ENCODE measurements at places on chromosomes 2 and 18.
A peak's percentile ranks its signal among the peaks of the same experiment; 100 is the strongest.

DNA sequence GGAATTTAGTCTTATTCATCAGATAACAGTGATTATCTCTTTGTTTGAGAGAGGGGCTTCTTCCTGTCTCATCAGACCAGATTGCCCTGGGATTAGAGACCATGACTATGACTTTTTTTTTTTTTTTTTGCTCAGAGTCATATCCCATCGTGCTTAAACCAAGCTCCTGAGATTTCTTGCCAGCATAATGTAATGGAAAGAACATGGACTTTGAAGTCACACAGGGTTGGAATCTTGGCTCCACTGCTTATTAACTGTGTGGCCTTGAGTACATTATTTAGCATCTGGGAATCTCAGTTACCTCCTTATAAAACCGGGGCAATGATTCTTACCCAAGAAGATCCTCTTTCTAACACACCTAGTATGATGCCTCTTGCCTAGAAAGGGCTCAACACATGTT, 268.3 kb downstream of the DYSF start:
- no peak for DNase-seq

DNA sequence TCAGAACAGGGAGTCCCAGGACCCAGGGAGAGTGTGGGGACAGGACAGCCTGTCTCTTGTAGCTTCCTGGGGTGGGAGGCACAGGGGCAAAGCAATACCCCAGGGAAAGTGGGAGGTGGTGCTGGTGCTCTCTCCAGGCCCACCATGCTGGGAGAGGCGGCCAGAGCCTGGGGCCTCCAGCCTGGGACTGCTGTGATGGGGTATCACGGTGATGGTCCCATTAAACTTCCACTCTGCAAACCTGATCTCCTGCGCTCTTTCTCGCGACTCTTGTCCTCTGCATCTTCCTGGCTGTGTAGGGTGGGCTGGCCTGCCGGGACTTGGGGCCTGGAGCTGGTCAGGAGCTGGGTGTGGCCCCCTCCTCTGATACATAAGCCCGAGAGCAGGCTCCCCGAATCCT, 8.0 kb upstream of the CAPN10 start:
- no peak for DNase-seq

DNA sequence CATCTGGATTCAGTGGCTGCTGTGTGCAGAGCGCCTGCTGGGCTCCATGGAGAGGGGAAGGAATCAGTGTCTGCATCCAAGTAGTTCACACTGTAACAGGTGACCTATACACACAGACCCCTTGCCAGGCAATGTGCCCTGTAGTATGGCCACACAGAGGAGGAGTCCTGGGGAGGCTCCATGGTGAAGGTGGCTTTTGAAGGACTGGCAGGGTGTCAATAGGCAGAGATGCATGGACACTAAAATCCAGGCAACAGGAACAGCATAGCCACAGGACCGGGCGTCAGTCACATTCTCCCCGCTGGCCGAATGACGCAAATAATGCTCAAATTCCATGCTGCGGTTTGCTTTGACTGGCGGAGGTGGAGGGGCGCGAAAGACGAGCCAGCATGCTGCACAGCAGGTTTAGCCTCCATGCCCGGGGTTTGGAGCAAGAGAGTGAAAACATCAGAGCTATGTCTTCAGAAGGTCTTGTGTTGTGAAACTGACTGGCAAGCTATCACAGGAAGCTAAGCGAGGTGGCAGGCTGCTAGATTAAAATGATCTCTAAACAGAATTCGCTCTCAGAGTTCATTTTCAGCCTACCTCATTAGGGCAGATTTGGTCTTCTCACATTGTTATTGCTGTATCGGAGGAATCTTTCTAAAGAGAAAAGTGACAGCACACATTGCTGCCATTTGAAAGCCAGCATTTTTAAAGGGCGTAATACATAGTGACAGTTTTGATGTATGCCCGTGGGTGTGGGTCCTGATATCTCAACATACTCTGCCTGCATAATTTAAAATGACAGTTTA, 1.2 kb upstream of the CHMP1B start:
- peak; percentile 91 for DNase-seq

GRCh38 chr2:174597345-174598047, at the start of gene WIPF1:
TSS of gene WIPF1 (minus strand) at chr2:174597804. CDS start at chr2:174585573, 12,231 bp downstream.
- DNase-seq = peak; percentile 84

DNA sequence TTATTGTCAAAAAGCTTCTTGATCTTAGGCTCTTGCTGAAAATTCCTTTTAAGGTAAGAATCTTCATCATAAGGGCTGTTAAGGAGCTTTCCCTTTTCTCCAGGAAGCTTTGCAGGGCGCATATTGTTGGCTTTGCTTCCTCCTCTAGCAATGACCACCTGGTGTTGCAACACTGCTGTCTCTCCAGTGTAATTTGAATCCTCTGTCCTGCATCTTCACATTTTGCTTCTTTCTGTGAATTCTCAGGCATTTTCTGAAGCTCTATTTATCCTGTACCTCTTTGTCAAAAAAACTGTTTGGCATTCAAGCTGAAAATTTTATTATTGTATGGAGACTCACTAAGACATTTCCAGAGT, 533.1 kb upstream of the CHAC2 start:
- DNase-seq = peak; percentile 29

- peak; percentile 94 for DNase-seq
These were observed 59.5 kb downstream of the TTN start for GRCh38 chr2:178747767-178748166.

- DNase-seq = no peak
These were observed 156.7 kb downstream of the SLC4A3 start for GRCh38 chr2:219784178-219784577.

- no peak for DNase-seq
These were observed 240.1 kb downstream of the ACKR3 start for GRCh38 chr2:236809716-236810115.

DNA sequence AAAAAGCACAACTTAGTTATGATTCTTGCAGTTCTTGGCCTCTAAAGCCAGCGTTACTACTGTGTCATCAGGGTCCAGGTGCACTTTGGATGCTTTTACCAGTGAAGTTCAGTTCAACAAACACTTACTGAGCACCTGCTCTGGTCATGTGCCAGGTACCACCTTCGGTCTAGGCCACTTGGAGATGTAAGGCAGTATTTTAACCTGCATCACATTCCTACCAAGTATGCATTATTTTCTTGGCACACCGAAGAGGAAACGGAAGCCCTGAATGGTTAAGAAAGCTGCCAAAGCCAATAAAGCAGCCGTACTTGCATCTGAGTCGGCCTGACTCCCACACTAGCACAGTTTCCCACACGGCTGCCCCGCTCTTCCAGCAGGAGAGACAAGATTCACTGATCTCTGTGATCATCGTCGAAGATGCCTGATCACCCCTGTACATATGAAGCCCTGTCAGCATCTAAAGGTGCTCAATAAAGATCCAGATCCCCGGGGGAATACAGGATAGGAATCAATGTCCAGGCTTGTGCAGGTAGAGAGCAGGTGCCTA, 427.1 kb downstream of the EIPR1 start:
- no peak for DNase-seq

DNA sequence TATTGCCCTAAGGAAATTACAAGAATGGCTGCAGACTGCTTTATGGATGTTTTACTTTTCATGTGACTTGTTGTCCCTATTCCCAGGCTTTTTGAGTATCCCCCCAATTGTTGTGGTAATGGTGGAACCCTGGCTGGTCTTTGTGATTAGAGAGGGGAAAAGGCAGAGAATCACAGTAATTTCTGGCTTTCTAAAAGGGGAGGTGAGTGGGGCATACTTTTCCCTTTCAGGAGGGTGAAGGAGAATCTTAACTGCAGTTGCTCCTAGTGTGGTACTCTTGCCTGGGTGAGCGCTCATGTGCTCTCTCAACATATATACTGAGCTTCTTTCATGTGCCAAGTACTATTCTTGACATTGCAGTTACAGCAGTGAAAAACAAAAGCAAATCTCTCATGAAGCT, 69.3 kb downstream of the ASXL3 start:
- no peak for DNase-seq

GRCh38 chr2:234422981-234423431, 73.9 kb downstream of the ARL4C start:
- DNase-seq = no peak

DNA sequence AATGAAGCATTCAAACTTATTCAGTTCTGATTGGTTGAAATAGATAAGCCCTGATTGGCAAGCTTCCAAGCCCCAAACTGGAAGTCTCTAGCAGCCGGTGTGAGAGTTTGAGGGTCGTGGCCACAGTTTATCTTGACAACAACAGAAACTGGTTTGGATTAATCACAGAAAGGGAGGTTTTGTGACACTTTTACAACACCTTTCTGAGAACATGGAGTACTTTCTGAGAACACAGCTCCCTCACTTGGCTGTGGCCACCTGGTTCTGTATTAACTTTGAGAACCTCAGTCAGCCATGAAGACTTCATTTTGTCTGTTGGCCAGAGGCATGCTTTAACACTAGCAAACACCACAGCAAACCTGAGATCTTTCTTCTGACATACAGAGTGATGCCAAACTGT, 280.7 kb upstream of the VWC2L start:
- DNase-seq = no peak

GRCh38 chr2:236674646-236675045, 105.0 kb downstream of the ACKR3 start:
- no peak for DNase-seq

DNA sequence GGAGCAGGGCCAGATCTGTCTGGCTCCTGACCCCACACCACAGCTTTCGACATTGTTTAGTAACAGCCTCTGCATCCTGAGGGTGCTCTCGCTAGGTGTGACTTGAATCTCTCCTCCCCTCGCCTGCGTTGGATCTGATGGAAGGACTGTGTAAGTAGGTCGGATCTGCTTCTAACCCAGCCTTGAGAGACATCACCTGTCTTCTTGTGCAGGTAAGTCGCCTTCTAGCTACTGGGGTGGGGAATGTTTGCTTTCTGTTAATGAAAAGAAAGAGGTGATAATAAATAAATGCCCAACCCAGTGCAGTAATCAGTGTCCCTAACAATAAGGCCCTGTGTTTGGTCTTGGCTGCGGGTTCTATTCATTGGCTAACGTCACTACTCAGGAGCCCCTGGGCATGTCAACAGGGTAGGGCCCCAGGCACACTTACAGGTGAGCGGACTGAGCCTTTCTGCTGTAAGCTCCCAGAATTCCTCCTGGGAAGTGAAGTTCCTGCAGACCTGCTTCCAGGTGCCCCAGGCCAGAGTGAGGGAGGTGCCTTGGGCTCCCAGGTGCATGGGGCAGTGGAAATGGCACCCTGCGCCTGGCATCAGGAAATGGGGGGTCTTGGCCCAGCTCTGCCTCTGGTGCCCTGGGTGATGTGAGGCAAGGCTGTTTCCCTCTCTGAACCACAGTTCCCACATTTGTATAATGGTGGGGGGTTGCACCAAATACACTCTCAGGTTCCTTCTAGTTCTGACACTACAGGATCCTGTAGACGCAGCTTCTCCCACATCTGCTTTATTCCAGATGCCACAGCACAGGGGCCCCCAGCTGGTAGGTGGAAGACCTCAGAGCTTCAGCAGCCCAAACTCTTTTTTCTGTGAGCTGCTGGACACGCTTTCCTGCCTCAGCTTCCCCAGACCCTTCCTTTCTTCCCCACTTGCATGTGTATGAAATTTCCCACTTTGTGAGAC, 11.2 kb upstream of the FOSL2 start:
- no peak for DNase-seq

DNA sequence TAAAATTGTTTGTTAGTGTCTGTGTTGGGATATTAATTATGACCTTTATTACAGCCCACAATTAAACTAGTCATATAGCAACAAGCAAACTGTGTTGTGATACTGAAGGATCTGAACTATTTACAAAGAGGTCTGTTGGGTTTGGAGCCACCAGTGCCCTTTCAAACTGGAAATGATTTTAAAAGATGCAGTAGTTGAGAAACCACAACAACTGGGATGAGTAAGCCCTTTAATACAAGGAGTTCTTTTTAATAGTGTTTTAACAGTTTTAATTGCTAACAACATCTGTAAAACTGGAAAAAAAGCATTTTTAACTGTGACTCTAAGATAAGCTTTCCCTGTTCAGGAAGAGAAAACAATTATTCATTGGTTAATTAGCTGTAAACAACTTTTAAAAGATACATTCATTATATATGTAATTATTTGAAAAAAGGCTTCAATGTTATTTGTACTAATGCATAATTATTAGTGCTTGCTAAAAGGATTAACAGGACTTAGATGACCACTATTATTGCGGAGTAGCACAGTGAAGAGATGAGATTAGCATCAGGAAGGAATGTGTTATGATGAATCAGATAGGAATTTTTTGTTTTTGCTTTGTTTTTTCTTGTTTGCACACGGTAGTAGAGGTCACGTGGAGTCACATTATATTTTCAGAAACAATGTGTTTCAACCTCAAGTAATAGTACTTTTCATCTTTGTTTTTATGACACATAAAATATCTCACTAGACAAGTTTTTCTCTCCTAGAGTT, 392.7 kb upstream of the FANCL start:
- DNase-seq = peak; percentile 68

GRCh38 chr18:32478317-32478716, 7.6 kb upstream of the GAREM1 start:
- no peak for DNase-seq

DNA sequence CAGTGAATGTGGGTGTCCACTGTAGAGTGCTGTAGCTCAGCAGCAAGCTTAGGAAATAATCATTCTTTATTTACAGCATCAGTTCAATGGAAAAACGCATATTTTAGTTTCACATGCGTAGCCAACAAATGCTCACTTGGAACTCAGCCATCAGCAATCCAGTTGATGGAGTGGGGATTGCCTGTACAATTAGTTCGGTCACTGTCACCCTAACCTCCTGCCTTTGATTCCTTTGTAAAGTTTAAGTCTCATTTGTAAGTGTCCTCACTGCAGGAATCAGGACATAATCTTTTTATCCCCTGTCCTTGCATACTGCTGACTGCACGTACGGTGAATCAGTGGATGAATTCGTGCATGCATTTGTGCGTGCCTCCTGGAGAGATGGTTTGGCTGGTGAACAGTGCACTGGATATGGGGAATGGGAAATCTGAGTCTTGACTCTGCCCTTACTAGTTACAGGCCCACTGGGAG, 55.9 kb downstream of the RAB31 start:
- no peak for DNase-seq

DNA sequence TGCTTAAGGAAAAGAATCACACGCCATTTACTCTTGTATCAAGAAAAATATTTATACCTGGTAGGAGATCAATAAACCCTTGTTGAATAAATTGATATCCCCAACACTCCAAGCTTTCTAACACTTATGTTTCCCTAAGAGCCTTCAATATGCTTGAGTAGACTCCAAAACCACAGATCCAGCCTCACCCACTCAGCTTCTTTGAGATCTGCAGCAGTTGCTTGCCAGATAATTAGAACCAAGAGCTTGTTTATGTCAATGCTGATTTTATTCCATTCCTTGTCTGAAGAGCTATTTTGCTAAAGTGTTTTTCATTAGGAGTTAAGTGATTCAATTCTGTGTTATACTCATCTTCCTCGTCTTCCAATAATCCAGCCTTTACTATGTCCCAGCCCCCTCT, 26.3 kb upstream of the CRIM1 start:
- no peak for DNase-seq

DNA sequence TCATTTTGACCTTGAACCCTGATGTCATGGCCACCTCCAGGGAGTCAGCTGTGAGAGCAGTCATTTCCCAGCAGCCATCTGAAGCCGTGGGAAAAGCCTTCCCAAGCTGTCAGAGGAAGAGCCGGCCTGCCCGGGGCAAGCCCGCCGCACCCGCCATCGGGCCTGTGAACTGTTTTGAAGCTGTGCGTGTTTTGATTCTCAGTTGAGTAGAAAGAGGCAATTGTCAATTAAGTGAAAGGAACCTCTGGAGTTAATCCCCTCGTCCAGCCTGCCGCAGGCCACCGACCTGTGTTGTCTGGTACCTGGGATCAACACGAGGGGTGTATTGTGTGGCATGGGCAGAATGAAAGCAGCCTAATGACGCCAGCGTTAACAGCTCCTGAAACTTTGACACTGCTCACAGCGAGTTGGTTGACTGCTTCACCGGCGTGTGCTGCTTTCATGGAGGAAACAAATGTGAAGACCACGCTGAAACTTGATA, 318.4 kb downstream of the AGAP1 start:
- DNase-seq = no peak

- no peak for DNase-seq
These were observed 46.9 kb downstream of the GEMIN6 start for GRCh38 chr2:38824906-38825305.

Data from HT1080 (cell line).